Stimulated activated CD4-positive, alpha-beta T cell treated with anti-CD3 and anti-CD28 coated beads, TNF-alpha, amount 100 ng/mL, for 24 hours (primary cell): ENCODE measurements at places on chromosomes 3 and 15.

DNA sequence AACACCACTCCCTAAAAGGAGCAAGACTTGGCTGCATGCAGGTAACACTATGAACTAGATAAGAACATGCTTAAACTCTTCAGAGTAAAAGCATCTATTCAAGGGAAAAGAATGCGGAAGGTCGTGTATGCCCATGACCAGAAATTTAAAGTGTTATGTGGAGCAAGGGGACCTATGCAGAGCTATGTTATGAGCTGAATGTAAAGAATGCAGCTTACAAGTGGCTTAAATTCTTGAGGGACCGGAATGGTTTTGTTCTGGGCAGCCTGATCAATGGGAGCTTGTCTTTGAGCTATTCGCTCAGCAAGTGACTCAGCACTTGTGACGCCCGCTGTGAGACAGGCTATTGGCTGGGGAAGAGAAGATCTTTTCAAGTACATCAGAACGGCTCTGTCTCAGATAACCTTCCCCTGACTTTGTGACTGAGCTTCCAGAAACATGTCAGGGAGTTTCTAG lies 367.5 kb upstream of the THBS1 start:
- no peak for DNase-seq

DNA sequence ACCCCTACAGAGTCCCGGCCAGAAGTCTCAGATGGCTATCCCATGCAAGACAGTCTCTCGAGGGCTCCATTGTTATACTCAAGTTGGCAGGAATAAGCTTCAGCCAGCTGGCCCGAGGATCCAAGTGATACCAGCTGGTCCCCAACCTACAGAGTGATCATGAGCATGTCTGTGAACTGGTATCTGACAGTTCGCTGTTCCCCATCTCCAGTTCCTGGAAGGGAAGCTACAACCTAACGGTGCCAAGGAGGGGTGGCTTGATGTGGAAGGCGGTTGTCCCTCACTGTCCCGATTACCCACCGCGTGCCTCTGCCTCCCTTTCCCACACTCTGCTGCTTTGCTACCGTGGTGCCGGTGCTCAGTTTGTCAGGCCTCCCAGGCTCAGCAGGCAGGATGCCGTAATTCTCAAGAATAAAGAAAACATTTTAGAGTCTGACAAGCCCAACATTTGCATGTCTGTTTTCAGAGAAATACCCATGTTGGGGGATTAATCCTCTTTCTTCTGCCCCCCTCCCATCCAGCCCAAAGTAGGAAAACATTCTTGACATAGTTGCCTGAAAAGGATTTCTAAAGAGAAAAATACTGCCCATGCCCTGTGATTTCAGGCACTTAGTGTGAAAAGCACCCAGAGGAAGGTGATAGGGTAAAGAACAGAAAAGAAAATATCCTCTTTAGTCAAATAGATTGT lies 49.4 kb upstream of the HES1 start:
- no peak for DNase-seq

- no peak for DNase-seq
Observed at GRCh38 chr3:113948015-113948917, 453 bp downstream of the ZDHHC23 start.

GRCh38 chr3:38150780-38151528 lies 12.5 kb downstream of the MYD88 start:
- no peak for DNase-seq

DNA sequence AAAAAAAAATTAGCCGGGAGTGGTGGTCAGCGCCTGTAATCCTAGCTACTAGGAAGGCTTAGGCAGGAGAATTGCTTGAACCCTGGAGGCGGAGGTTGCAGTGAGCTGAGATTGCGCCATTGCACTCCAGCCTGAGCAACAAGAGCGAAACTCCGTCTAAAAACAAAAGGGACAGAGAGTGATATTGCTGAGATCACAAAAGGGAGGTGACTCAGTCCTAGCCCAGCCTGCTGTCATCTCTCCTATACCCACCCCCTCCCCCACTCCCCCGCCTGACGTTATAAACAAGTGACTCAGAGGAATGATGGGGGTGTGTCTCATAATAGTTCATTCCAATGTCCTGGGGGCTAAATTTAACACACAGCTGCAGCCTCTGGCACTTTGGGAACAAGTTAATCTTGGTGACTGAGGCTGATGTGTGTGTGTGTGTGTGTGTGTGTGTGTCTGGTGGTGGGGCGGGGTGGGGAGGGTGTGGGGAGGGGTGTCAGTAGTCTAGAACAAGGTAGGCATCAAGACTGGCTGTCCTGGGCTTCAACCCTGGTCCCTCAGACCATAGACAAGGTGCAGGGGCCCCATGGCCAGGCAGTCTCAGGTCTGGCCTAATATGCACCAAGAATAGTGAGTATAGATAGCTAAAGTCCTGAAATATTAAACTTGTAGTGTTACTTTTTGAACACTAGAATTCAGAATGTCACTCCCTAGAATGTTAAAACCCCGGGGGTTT lies 1.3 kb upstream of the KLHL40 start:
- DNase-seq = peak; percentile 62

DNA sequence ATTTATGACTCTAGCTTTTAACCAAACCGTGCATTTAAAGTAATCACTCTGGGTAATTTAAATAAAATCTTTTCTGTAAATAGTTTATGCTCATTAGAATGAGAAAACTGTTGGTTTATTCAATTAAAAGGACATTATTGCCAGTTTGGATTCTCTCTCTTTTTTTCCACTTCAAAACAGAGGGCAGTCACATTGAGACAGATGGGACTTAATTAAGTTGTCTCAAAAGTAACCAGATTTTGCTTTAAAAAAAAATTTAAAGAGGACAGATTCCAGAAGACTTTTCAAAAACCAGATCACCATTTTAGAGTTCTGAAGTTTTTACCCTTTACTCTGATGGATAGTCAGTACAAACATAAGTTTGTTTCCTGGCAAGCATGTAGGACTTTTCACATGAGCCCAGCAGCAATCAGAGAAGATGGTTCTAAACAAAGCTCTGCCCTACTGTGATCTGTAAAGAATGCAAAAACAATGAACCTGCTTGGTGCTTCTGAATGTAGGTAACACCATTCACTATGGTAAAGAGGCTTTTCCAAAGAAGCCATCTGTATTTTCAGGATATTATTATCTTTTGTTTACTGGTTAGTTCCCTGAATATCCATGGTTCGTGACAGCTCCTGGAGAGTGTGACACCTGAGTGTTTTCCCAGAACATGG lies 136.2 kb downstream of the LRTM1 start:
- no peak for DNase-seq

GRCh38 chr15:49823987-49824774 lies 203.3 kb downstream of the DTWD1 start:
- no peak for DNase-seq

GRCh38 chr3:141412087-141412935 lies 44.0 kb downstream of the ZBTB38 start:
- DNase-seq = no peak

GRCh38 chr3:23904545-23904944 lies 12.2 kb downstream of the NKIRAS1 start:
- DNase-seq = no peak

GRCh38 chr3:173912126-173912525 lies 514.6 kb downstream of the NLGN1 start:
- no peak for DNase-seq

DNA sequence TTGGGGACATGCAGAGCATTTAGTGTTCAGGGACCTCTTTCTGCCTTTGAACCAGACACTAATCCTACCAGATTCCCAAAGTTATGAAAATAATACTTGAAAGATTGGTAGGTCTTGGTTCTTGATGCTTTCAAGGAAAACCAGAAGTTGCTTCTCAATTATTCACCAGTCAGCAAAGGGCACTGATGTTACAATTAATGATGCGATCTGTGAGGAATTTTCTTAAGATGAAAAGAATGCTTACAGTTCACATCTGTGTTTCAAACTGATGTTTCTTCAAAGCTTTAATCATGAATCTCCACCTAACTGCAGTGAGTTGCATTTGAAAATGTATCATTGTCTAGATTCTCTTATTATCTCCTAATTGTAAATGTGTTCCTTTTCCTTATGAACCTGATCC lies 161.0 kb downstream of the NAALADL2 start:
- DNase-seq = no peak

DNA sequence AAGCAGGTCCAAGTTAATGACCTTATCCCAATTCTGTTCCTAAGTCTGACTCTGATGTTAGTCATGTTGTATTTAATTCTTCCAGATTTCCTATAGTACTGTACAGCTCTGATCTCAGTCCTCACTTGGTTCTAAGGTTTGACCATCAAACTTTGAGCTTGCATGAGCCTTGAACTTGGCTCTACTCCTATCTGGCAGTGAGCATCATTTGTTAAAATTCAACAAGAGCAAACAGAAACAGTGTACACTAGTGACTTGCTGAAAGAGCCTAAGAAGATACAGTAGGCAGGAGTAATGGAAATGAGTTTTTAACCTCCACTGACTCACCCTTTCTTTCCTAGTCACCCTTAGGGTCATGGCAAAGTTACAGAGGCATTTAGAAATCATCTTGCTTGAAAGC lies 451.1 kb upstream of the TPRG1 start:
- DNase-seq = no peak

DNA sequence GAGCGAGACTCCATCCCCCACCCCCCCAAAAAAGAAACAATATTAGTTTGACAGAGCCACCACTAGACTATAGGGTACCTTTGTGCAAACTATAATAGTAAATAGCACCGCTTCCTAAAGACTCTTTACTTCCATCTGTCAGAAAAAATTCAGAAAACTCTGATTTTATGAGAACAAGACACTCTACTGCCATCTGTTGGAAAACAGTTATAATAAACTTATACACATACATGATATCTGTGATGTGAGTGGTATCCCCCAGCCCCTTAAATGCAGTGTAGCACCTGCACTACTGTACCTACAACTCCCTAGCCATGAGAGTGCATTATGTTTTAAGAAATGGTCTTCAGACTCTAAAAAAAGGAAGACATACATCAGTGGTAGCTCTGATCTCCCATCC lies 47.1 kb upstream of the CTDSPL start:
- DNase-seq = no peak

GRCh38 chr3:36941658-36942057 lies 3.2 kb downstream of the TRANK1 start:
- DNase-seq = no peak

GRCh38 chr3:37653466-37653865 lies 208.2 kb upstream of the CTDSPL start:
- DNase-seq = no peak

- no peak for DNase-seq
Observed at GRCh38 chr15:52488830-52489229, 39.9 kb downstream of the MYO5A start.

- DNase-seq = no peak
Observed at GRCh38 chr15:58331560-58331912, 100.3 kb upstream of the LIPC start.

DNA sequence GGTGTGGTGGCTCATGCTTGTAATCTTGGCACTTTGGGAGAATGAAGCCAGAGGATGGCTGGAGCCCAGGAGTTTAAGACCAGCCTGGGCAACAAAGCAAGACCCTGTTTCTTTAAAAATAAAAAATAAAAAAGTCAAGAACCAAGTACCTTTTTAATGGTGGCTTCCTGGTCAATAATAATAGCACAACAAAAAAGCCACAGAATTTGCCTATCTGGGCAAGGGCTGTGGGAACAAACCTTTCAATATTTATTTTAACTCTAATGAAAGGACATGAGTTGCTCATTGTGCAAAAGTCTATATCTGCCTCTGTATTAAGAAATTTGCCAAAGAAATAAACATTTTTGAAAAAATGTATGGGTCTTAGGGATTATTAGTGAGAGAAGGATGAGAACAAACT lies 2.1 kb downstream of the ZNF609 start:
- no peak for DNase-seq

DNA sequence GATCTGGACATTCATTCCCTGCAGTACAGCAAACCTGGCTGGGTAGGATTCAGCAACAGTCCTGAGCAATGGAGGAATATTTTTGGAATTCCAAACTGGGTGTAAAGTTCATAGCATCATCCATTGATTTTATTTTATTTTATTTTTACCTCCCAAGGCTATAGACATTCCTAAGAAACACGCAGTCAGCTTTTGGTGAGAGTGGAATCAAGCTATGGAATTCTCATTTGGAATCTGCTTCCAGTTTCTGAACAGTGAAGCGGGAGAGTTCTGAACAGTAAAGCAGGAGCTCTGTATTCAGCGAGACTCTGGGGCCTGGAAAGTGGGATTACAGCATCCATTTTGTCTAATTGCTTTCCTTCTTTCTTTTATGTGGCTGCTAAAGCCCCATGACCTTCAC lies 1.4 kb upstream of the PDZRN3 start:
- DNase-seq = no peak

GRCh38 chr15:68252925-68253534 lies 23.5 kb upstream of the CLN6 start:
- peak; percentile 33 for DNase-seq
